ENCODE measurements at places on chromosomes 4 and X.

DNA sequence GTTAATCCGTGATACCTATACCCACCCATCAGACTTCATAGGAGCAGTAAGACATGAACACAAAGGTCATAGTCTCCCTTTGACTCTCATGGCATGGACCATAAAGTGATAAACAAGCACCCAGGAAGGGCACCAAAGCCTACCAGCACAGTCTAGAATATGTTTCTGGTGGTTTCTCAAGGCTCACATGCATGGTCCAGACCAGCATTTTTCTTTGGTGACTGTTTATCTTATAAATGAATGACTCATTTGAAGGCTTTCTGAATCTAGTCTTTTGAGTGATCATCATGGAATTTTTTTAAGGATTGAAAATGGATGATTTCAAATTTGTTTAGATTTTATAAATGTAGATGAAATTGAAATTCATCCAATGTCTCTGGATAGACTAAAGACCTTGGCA lies 32.0 kb upstream of the AMELX start:
- no peak for DNase-seq

DNA sequence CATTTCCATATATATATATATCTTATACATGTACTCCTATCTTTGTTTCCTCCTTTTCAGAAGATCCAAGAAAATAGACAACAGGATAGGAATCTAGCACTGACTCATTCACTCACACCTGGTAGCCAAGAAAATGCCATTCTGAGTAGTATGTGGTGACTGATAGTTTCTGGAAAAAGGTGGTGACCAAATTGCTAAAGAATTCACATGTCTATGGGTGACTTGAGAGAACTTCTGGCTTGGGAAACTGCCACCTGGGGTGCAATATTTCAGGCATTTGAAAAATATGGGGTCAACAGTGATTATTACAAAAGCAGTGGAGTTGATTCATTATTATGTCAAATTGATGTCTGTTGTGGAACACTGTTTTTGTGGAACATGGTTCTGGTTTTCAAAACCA lies 605.1 kb downstream of the PCDH18 start:
- no peak for DNase-seq

- DNase-seq = no peak
These were observed 615.1 kb downstream of the CENPC start for GRCh38 chr4:66930206-66930605.

GRCh38 chrX:71438750-71439149 lies 72.6 kb downstream of the TAF1 start:
- peak; percentile 9 for DNase-seq

DNA sequence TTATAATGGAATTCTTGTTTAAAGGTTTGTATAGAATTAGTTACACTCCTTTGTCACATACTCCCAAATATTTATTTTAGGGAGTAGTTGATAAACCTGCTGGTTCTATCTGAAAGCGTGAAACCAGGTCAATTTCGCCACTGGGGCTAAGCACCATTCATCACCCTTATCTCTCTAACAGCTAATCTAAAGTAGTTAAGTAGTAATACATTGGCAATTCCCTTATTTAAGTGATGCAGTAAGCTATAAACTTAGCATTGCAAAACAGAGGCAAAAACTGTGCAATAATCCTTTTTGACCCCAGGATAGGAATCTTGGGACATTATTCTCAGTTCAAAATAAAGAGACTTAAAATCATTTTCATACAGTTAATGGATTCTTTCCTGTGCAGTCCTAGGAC lies 33.7 kb upstream of the PTPN13 start:
- no peak for DNase-seq

DNA sequence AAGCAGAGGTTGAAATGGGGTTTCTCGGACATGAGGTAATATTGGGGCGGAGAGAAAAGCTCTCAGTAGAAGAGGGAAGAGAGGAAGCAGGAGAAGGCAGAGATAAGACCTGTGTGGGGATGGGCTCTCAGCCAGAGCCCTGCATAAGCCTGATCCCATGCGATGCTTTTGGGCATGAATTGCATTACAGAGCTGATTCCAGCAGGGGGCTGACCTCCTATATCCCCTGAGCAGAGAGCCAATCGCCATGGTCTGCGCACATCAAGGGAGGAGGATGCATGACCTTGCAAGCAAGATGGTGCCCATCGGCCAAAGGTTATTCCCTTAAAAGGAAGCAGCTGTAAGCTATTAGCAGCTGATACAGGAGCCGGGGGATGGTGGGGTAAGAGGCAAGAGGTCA lies 7.6 kb downstream of the ANOS1 start:
- no peak for DNase-seq

- no peak for DNase-seq
These were observed 17.7 kb downstream of the SPON2 start for GRCh38 chr4:1154523-1155182.

- DNase-seq = no peak
These were observed 113.9 kb downstream of the AGTR2 start for GRCh38 chrX:116284400-116284799.

GRCh38 chrX:21985332-21985777 lies 44.8 kb downstream of the SMS start:
- DNase-seq = peak; percentile 84

DNA sequence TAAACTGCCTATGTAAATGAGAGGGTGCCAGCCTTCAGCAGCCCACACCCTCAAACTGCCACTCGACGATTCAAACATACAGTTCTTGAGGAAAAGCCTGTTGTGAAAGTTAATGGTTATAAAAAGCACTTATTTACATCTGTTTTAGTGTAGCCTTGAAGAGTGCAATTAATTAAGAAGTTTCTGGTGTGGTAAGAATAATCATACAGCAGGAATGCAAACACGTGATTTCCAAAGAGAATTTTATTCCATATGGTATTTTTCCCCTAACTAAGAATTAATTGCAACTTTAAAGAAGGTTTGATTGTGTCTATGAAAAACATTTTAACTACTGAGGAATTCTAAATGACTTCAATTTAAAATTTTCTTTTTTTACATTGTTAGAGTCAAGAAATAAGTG lies 176.3 kb upstream of the PITX2 start:
- no peak for DNase-seq

- no peak for DNase-seq
These were observed 21.1 kb downstream of the RNF4 start for GRCh38 chr4:2489841-2490552.

DNA sequence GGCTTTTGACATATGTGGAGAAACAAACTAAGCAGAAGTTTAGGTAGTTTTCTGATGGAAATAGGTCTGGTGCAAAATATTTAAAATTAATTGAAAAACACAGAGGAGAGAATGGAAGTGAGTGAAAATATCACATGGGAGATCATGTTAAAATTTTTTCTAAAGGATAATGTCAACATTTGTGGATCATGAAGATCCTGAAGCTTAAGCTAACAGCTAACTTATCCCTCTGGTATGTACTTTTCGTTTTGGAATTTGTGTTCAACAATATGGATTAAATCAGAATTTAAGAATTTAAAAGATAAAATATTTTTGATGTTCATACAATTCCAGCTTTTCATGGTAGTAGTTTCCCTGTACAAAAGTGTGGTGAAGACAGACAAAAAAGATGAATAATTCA lies 572.8 kb upstream of the FAM241A start:
- DNase-seq = no peak

DNA sequence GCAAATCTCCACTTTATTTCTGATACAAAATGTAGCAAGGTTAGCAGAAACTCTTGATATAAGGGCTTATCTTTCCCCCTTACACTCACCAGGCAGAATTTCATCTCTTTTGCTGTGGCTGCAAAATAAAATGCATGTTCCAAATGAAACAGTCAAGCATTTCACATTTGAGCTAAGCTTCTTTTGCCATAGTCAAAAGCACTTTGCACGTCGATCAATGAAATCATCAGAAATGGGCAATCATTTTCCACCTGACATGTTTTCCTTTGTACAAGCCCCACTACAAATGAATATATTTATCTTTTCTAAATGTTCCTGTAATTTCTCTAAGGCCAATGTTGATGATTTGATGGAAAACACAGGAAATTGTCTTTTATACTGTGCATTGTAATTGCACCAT lies 178.4 kb downstream of the ANKRD50 start:
- no peak for DNase-seq

GRCh38 chrX:154458116-154458953 lies at the start of gene PLXNA3:
Gene PLXNA3 (plus strand): TSS chrX:154458281. CDS start chrX:154460184, 1,903 bp downstream.
- no peak for DNase-seq

DNA sequence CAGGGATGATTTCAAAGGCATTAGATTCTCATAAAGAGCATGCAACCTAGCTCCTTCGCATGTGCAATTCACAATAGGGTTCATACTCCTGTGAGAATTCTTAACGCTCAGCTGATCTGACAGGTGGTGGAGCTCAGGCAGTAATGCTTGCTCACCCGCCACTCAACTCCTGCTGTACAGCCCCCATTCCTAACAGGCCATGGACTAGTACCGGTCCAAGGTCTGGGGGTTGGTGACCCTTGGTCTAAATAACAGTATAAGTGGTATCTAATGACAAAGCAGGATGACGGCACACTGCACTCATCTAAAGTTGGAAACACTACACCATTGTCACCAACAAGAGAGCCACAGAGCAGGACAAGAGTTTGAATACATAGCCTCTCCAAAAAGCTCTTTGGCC lies 28.5 kb downstream of the ADGRA3 start:
- no peak for DNase-seq

GRCh38 chr4:77652237-77652897 lies 46.7 kb downstream of the CXCL13 start:
- DNase-seq = peak; percentile 61

GRCh38 chrX:131827935-131828334 lies 195.2 kb upstream of the STK26 start:
- no peak for DNase-seq

DNA sequence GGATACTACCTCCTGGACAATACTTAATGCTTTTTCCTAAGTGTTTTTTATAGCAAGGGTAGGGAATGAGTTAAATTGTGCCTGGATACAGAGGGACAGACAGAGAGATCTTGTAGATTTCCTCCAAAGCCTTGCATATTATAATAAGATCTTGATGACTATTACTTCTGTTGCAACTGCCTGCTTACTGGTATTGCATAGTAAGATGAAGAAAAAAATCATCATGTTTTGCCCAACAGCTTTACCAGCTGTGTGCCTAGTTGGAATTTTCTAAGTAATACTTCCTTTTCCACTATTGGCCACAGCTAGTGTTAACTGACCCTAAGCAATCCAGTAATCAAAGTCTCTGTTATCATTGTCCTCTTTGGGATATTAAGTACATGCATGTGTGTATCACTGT lies 139.0 kb downstream of the DCK start:
- DNase-seq = no peak

DNA sequence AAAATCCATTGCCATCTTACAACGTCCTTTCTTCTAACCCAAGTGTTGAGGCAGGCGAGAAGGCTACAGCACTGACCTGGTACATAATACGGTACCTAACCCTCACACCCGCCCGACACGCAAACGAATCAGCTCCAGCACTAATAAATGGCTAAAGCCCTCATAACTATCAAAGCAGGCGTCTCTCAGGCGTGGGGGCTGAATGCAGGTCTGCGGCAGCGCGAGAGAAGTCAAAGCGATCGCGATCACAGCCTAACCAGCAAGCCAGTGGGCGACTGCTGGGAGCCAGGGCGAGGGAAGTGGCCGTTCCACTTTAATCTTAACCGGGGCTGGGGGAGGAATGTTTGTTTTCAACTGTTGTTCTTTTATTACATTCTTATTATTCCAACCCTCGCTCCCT lies 1.5 kb downstream of the CDX4 start:
- DNase-seq = no peak

GRCh38 chrX:17802756-17803155 lies 58.3 kb downstream of the RAI2 start:
- DNase-seq = no peak

DNA sequence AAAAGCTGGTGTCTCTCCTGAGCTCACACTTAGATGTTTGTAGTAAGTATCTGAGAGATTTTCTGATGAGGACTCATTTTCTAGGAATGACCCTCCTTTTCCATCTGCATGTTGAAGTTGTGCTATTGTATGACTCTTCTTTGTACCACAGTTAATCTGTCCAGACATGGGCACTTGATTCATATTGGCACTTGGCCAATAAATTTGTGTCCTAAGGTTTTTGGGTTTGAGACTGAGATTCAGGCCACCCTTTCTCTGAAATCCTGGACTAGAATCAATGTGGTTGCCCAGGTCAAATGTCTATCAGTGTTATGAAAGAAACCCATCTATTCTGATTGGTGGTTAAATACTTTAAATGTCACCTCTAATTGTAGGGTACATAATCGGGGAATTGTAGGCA lies 869.0 kb downstream of the SH3BGRL start:
- DNase-seq = no peak

- DNase-seq = no peak
These were observed 584.2 kb upstream of the FTHL17 start for GRCh38 chrX:31656013-31656412.

DNA sequence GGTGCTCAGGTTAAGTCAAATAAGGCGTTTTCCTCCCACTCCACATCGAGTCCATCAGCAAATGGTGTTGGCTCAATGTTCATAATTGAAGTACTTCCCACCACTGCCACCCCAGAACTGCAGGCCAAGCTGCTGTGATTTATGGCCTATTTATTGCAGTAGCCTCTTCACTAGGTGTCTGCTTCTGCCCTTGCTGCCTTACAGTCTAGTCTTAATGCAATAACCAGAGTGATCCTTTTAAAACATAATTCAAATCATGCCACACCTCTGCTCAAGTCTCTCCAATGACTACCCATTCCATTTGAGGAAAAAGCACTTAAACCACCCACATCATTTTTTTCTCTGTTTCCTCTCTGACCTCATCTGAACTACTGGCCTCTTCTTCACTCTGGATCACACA lies 220.3 kb downstream of the KCNIP4 start:
- no peak for DNase-seq

DNA sequence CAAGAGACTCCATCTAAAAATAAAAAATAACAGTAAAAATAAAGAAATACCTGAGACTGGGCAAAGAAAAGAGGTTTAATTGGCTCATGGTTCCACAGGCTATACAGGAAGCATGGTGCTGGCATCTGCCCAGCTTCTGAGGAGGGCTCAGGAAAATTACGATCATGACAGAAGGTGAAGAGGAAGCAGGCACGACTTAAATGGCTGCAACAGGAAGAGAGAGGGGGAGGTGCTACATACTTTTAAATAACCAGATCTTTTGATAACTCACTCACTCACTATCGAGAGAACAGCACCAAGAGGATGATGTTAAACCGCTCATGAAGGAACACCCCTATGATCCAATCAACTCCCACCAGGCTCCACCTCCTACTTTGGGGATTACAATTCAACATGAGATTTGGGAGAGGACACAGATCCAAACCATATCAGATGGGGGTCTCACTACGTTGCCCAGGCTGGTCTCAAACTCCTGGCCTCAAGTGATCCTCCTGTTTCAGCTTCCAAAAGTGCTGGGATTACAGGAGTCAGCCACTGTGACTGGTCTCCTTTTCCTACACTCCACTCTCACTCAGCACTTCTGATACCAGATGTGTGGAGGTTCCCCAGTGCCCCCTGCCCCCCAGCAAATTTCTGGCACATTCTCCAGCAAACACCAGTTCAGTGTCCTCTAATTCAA lies 11.9 kb upstream of the ZNF157 start:
- no peak for DNase-seq

DNA sequence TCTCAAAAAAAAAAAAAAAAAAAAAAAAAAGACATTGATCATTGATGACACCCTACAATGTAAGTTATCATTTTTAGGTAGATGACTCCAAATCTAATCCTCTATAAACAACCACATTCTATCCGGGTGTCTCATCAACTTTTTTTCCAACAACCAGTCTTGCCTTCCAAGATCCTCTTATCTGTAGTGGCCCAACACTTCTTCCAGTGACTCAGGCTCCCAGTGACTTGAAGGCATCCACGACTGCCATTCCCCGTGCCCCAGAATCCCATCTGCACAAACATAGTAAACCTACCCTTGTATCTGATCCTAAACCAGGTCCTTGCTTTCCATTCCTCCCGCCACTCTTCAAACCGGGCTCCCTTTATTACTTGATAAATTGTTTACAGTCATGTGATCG lies 15.6 kb upstream of the TSPAN5 start:
- DNase-seq = no peak

GRCh38 chr4:101288365-101289145 lies 58.8 kb downstream of the PPP3CA start:
- DNase-seq = no peak

All from head of caudate nucleus (tissue), 42 donors.